ENCODE measurements at places on chromosomes 6 and 20.

DNA sequence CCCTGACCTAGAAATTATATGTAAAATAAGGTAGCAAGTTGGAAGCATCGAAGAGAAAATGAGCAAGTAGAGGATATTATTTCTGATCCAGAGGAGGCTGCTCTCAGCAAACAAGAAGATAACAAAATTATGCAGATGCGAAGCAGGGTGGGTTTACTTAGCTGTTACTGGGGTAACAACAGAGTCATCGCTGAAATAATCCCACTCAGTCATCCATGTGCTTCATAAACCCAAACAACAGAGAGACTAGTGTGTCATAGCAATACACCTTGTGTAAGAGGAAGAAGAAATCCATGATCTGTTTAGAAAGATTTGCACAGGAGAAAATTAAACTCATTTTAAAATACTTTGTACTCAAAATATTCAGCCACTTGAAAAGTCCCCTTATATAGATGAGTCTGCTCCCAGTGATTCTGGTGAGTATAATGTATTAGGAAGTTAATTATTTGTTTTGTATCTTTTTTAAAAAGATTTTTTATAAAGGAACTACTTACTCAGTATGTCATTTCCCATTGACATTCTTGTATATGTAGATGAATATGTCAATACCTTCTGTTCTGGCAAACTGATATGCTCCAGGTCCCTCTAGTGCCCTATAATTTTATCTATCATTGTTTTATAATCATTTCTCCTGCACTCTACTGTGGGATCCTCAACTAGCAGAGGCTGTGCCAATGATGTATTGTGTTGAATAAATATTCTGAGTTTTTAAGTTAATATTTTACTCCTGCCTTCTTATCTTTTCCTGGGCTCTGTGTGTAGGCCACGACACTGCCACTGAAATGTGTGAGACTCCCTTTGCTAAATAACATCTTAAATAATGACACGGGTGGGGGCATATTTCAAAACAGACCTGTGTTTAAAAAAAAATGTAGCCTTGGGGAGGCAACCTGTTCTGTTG, 8.6 kb upstream of the HIVEP2 start:
- DNase-seq: no peak

GRCh38 chr20:45479822-45480221, 10.3 kb downstream of the WFDC2 start:
- DNase-seq: no peak

DNA sequence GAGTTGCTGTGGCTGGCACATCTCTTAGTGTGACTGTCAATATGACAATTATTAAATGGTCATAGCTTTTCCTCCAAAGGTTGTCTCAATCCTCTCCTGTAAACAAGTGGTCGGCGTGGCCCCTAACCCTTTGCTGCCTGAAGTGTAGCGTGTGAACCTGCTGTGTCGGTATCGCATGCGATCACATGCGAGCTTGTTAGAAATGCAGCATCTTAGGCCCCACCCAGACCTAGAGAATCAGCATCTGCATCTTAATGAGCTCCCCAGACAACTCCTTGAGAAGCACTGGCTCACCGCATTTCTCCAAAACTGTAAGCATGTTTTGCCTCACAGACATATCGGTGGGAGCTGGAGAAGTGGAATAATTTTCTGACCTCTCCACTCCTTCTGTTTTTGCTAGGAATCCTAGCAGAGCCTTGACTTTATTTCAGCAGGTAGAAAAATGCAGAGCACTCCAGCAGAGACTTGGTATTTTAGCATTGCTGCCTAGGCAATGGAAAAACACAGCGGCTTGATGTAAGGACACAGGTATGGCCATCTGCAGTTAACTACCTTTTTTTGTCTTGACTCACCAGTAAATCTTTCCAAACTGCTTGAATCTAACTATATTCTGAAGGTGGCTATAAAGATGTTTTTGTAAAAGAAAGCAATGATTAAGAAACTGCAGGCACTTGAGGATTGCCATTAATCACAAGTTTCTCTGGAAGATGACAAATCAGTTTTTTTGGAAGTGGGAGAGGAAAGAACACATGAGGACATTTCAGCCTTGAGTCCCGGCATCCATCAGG, 67.6 kb downstream of the PSMG4 start:
- no peak for DNase-seq

DNA sequence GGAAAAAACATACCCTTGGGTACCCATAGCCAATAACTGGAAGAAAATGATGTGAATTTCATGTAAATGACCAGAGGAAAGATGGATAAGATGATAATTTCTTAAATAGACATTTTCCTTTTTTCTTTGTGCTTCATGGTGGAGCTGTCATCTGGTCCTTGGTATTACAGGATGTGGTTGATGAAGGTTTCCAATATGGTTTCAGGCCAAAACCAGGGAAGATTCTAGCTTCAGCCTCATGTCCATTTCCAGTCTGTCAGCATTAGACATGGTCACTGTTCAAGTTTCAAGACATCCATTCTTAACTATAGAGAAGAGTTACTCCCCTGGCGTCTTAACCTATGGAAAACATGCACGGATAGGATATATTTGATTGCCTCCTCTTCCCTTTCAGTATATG, 63.6 kb downstream of the SSR1 start:
- no peak for DNase-seq

DNA sequence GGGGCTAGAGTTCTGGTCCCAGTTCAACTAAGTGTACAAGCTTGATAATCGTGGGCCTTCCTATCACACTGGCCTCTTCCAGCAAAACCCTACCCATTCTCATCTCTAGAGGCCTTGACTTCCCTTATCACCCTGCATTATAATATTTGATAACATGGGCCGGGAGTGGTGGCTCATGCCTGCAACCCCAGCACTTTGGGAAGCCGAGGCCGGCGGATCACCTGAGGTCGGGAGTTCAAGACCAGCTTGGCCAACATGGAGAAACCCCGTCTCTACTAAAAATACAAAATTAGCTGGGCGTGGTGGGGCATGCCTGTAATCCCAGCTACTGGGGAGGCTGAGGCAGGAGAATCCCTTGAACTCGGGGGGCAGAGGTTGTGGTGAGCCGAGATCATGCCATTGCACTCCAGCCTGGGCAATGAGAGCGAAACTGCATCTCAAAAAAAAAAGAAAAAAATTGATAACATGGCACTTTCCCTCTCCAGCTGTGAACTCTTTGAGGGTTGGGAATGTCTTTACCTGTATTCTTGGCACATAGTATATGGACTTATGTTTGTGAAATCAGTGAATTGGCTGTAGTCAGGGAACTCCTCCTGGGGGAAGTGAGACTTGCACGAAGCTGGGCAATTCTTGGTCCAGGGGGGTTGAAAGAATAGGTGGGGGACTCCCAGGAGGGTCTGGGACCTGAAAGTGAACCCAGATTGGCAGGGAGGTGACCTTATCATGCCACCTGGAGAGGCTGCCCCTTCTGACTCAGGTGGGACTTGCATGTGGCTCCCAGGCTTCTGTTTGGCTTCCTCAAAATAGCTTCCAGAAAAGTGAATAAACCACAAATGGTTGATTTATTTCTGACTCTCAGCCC, 915 bp upstream of the C6orf47 start:
- DNase-seq: no peak
